ENCODE measurements at places on chromosomes 16 and 17. TPM values are rescaled to one million over a fixed set of nuclear protein-coding genes. Genes with fewer than 3 reads are reported as not detected.

ADAD2 gene
- total RNA-seq, result not detected

PIRT gene
- total RNA-seq, result not detected

GP1BA gene
- not detected for total RNA-seq

CCL4 gene
- total RNA-seq, result not detected

P2RX1 gene
- 0.30 TPM for total RNA-seq

TP53TG3 gene
- total RNA-seq, result not detected

FOXN1 gene
- total RNA-seq, result not detected

TNFRSF17 gene
- total RNA-seq, result 0.10 TPM

TSPOAP1 gene
- total RNA-seq, result 0.20 TPM

Data from smooth muscle cell of the pulmonary artery (primary cell).